IMR-90 (cell line): ENCODE measurements at places on chromosomes 2 and 18. TPM values are rescaled to one million over a fixed set of nuclear protein-coding genes. Genes with fewer than 3 reads are reported as not detected.
A peak's percentile ranks its signal among the peaks of the same experiment; 100 is the strongest.

The RBM44 gene
- polyA plus RNA-seq: 0.14 TPM in 2 replicates

- peak; percentile 62 for DNase-seq
These were observed 268.4 kb downstream of the TCF4 start for GRCh38 chr18:55319459-55320193.

- DNase-seq: no peak
These were observed 20.7 kb downstream of the BMP10 start for GRCh38 chr2:68850524-68850923.

DNA sequence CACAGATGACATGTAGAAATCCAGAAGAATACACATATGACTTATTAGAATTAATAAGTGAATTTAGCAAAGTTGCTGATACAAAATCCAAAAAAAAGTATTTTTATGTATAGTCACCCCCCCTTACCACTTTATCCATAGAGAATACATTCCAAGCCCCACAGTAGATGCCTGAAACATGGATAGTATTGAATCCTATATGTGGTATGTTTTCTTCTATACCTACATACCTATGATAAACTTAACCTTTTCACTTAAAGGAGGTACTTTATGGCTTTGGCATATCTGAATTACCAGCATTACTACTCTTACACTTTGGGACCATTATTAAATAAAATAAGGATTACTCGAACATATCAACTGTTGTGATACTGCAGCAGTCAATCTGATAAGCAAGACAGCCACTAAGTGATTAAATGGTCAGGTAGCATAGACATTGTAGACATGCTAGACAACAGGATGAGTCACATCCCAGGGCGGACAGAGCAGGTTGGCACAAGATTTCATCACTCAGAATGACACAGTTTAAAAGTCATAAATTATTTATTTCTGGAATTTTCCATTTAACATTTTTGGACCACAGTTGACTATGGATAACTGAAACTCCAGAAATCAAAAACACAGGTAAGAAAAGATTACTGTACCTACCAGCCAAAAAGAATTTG is 208.2 kb upstream of the CHAC2 start:
- no peak for DNase-seq

DNA sequence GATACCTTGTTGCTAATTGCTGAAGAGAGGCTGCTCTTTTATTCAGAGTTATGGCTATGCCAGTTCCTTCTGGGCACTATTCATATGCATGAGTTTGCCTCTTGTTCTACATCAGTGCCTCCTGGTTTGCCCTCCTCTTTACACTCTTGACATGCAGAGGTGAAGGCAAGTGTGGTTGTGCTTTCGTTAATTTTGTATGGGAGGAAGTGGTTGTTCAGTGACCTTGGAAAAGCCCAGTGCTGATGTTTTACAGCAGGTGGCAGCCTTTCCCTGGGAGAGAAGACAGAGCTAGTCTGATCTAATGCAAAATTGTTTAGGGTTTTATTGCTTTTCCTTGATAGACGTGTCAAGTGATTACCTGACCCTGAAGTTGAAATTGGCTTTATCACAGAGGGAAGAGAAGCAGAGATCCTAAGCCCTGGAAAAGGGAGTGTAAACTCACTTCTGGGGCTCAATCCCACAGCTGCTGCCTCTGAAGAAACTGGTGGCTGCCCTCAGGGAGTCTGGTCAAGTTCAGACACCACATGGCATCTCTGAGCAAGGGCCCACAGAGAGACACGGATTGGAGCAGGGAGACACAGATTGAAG is 30.5 kb upstream of the VPS54 start:
- peak; percentile 70 for DNase-seq
